ENCODE measurements at places on chromosomes 3 and 15. TPM values are rescaled to one million over a fixed set of nuclear protein-coding genes. Genes with fewer than 3 reads are reported as not detected.
A peak's percentile ranks its signal among the peaks of the same experiment; 100 is the strongest.

PODXL2 gene
- 18.4 TPM for total RNA-seq

KCNMB3 gene
- total RNA-seq: 4.4 TPM

DNA sequence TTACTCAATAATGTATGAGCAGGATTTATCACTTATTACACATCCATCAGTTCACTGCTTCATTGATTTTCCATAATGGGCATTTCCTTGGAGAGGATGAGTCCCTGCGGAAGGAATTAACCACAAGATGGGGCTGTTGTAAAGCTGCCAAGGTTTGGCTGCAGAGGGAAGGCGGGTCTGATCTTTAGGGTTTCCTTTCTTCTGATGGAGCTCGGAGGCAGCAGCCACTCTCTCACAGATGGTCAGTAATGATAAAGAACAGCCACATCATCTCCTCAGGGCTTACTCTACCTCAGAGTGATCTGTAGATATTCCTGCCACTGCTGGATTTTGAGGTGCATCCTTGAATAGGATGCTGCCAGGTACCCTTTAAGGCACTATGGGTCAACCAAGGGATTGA, 115.2 kb downstream of the USP13 start:
- peak; percentile 77 for DNase-seq

- DNase-seq: peak; percentile 59
Measured at GRCh38 chr15:90482124-90483011, 47.4 kb upstream of the CRTC3 start.

DNA sequence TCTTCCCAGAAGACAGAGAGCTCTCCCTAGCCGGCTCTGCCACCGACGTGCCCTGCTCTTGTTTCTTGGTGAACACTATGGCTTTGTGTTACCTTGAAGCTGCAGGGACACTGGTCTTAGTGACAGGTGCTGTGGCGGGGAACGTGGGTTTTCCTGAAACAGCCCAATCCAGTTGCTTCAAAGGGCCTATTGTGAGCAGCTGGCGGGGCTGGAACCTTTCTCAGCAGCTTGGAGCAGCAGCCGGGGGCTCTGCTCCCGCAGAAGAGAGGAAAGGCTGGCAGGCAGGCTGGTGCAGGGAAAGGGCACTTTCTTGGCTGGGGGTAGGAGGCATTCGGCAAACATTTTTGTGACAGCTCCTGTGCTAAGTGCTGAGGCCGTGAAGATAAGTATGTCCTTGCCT, 12.8 kb downstream of the MYZAP start:
- no peak for DNase-seq

DNA sequence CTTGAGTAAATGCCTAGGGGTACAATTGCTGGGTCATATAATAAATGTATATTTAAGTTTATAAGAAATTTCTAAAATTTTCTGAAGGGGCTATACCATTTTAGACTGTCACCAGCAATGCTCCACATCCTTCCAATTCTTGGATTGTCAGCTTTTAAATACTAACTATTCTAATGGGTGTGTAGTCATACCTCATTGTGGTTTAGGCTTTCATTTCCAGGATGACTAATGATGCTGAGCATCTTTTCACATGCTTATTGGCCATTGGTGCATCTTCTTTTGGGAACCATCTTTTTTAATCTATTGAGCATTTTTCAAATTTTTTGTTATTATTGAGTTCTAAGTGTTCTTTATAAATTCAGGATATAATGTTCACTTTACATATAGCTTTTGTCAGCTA, 52.5 kb upstream of the CORO2B start:
- no peak for DNase-seq

GRCh38 chr3:74614107-74614967, at the start of gene CNTN3:
Gene CNTN3 (minus strand): TSS chr3:74614659. CDS start chr3:74521112, 93,547 bp downstream.
- DNase-seq: peak; percentile 88

DNA sequence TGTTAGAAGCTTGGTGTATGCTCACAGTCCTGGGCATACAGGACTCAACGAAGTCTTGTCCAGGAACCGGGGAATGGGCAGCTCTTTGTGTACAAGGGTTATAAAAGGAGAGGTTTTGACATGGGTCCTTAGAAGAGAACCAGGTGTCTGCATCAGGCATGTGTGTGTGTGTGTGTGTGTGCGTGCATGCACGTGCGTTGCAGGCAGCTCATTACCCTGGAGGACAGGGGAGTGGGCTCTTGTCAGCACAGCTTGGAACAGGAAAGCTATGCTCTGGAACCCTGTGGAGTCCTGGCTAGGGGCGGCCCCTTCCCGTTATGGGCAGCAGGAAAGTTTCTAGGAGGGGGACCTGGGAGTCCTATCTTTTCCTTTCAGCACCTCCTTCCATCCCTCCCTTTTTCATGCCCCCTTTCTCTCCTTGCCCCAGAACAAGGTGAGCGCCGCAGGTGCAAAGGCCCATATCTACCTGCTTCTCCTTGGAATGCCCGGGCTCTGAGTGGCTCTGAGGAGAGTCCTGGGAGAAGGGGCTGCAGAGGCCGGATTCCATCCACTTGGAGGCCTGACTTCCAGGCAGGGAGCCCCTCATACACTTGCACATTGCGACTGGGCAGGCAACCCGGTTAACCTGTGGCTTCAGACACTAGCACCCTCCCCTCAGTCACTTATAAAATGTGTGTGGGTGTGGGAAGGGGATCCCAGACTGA, 33.9 kb upstream of the LCTL start:
- DNase-seq: no peak

Data from neural progenitor cell (in vitro differentiated cells).